ENCODE measurements at places on chromosomes 1 and 21.

DNA sequence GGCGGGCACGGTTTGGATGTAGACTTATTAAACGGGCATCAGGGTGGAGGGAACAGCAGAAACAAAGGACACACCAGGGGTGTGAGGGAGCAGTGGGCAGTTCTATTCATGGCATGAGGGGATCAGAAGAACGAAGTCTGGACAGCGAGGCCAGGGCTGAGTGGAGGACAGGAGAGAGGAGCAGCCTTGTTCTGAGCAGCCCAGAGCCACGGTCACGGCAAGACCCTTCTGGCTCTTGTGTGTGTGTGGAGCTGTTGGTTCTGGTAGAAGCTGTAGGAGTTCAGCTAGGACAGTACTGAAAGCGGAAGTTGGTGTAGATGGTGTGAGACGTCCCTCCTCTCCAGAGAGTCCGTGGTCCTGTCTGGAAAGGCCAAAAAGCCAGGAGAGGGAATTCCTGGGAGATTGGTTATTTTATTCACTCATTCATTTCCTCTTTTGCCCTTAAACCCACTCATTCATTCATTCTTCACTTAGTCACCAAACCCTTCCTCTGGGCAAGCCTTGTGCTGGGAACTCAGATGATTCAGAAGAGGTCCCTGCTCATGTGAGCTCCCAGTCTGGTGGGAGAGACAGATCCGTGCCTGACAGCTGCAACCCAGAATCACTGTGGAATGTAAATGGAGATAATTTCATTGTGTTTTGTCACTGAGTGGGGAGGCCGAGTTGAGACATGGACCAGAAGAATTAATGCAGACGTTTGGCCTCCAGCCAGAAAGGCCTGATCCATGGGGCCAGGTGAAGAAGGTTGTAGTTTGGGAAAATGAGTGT lies 4.1 kb upstream of the ACOT11 start:
- DNase-seq, result no peak

DNA sequence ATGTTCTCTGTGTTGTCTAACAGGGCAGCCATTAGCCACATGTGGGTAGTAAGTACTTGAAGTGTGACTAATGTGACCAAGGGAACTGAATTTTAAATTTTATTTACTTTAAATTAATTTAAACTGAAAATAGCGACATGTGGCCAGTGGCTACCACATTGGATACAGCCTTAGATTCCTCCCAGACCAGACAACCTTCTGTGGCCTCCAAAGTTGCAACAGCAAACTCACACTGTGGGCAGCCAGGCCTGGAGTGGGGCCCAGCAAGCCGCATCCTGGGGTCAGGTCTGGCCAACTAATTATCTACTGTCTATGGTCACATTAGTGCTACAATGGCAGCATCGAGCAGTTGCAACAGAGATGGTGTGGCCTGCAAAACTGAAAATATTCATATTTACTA lies 11.7 kb downstream of the EIF2D start:
- DNase-seq, result no peak

- DNase-seq, result no peak
Observed at GRCh38 chr1:18580047-18580446, 50.6 kb upstream of the PAX7 start.

DNA sequence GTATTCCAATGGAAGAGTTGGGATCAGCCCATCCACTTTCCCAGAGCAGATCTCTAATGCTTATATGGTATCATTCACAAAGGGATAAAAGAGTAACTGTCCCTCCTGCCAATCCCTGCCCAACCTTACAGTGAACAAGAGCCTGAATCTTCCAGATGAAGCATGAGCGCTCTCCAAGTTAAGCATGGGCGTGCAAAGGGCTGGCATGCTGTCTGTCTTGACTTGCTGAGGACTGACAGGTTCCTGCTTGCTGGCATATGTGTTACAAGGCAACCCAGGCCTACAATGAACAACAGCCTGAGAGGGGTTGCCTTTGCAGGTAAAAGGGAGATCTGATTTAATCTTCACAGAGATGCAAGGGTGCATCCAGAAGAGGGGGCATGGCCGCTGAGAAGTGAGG lies 155.6 kb upstream of the SOD1 start:
- no peak for DNase-seq

- no peak for DNase-seq
Observed at GRCh38 chr1:17739050-17739449, 16.1 kb upstream of the ACTL8 start.

GRCh38 chr21:27804515-27804914 lies 837.6 kb upstream of the ADAMTS5 start:
- no peak for DNase-seq

DNA sequence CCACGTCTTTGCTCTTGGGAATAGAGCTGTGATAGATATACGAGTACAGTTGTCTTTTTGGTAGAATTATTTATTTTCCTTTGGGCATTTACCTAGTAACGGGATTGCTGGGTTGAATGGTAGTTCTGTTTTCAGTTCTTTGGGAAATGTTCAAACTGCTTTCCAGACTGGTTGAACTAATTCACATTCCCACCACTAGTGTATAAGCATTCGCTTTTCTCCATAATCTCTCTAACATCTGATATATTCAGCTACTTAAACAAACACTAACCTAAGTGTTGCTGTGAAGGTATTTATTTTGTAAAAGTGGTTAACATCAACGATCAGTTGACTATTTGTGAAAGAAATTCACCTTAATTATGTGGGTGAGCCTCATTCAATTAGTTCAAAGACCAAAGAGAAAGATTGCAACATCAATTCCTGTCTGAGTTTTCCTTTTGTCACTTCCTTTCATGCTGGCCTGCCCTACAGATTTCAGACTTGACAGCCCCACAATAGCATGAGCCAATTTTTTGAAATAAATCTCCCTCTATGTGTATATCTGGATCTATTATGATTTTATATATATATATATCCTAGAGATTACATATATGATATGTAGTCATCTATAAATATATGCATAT lies 26.7 kb upstream of the DUSP10 start:
- no peak for DNase-seq

DNA sequence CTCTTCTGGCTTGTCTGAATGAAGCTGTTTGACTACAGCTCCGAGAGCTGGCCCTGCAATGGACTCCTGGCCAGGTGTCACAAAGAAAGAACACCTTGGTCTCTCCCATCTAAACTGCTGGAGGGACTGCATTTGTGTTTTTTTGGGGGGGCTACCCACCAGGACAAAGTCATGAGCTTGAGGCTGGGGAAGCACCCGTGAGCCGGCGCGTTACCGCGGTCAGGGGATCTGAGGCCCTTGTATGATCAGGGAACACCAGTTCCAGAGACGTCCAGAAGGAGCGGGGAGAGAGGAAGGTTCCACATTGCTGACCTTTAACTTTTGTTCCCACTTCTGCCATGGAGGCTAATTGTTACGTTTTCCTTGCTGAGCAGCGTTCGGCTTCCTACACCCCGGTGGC lies 84.5 kb upstream of the C1orf174 start:
- no peak for DNase-seq

GRCh38 chr1:3292868-3293562 lies 161.4 kb upstream of the ARHGEF16 start:
- no peak for DNase-seq

GRCh38 chr1:233718057-233718456 lies 104.2 kb downstream of the KCNK1 start:
- no peak for DNase-seq

GRCh38 chr1:198316546-198317100 lies 159.8 kb downstream of the NEK7 start:
- no peak for DNase-seq

DNA sequence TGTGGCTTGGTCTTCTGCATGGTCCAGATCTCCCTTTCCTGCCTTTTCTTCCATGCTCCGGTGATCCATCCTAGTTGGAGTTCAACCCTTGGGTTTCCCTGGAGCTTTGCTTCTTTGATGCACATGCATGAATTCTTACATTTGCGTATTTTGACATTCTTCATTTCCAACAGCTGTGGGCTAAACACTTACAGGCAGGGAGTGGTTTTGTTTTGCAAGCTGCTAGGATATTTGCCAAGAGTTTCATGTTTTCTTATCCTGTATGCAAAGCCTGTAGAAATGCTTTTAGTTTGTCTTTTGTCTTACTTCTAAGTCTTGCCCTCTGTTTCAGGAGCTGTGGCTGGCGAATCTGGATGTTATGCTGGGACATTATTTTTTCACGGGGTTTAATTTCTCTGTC lies 90.3 kb upstream of the PAXBP1 start:
- no peak for DNase-seq

GRCh38 chr1:66399888-66400529 lies 133.9 kb upstream of the SGIP1 start:
- DNase-seq, result no peak

GRCh38 chr1:58888833-58889232 lies 105.0 kb upstream of the JUN start:
- no peak for DNase-seq

DNA sequence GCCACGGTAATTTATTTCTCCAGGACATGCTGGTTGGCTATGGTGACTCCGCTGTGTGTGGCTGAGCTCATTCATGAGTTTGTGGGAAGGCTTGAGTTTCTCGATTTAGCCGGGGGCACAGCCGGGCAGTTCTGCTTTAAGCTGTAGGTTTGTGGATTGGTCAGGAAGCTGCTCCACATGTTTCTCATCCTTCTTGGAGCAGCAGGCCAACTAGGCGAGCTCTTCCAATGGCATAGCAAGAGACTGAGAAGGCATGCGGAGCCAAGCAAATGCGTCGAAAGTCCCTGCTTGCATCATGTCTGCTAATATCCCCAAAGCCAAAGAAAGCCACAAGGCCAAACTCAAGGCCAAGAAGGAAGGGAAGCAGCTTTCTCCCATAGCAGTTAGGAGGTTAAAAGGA lies 71.6 kb upstream of the GREM2 start:
- DNase-seq, result no peak

DNA sequence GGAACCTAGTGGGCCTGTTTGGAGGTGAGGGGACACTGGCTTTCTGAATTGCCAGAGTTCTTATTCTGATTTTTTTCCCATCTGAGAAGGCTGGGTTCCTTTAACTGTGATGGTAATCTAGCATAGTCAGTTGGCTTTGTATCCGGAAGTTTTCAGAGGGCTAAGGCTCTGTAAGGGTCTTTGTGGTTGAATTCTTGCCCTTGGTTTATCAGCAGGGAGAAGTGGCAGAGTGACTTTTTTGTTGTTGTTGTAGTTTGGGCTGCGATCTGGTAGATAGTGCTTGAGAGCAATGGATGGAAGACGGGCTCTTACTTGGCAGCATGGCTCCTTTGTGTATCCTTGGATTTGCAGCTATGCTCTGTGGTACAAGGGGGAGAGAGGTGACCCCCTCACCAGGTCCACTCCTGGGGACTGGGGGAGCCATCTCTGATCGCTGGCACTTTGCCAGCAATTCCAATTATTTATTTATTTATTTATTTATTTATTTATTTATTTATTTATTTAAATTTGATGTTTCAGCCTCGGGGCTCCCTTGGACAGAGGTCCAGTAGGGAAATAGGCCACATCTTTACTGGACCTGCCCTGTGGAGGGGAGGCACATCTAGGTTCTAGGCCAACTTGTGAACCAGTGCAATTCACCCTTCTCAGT lies 18.5 kb downstream of the TCP10L start:
- DNase-seq, result no peak

DNA sequence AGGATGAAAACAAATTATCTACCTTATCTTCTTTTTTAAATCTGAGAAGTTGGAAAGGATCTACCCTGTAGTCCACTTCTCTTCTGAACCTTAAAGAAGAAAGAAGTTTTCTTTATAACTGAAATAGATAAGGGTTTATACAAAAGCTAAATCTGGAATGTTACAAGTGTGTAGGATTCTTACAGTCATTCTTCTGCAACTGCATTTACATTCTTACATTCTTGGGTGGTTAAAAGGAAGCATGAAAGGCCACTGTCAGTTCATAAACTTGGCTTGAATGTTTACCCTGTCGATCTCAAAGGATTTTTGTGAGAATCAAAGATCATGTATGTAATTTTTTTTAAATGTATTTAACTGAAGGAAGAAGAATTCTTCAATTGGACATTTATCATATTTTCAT lies 142.1 kb upstream of the BRINP3 start:
- no peak for DNase-seq

DNA sequence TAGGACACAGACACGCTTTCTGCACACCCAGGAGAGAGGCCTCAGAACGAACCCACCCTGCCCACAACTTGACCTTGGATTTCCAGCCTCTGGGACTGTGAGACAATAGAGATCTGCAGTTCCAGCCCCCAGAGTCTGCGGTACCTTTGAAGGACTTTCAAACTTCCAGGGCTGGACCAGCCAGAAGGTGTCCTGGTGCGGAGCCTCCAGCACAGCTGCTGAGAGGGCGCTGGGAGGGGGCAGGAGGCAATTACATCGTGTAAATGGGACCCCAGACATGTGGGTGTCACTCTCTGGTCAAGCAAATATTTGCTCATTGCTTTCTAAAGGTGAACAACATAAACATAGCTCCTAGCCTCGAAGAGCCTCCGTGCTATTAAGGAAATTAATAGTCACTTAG lies 58.7 kb upstream of the ACTRT2 start:
- no peak for DNase-seq

GRCh38 chr1:204994086-204994862 lies 48.7 kb upstream of the CNTN2 start:
- DNase-seq, result peak; percentile 14

DNA sequence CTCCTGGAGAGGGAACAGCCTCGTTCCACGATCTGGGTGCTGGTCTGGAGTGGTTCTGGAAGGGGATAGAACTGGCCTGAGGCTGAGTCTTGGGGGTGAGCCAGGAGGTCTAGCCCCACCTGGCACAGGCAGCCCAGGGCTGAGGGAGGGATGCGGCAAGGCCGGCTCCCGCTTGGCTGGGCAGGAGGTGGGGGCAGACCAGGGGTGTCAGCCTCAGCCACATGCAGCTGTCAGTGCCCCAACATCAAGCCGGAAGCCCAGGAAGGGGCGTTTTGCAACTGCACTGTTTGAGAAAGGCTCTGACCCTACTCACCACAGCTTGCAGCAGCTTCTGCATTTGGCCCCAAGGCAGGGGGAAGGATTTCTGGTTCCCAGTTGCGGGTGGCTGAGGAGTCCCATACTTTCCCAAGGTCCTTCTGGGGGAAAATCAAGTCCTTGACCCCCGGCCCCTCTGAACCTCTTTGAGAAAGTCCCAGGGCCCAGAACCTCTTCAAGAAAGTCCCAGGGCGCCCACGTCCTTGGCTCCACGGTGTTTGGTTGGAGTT lies 2.0 kb downstream of the EFHD2 start:
- DNase-seq, result no peak

DNA sequence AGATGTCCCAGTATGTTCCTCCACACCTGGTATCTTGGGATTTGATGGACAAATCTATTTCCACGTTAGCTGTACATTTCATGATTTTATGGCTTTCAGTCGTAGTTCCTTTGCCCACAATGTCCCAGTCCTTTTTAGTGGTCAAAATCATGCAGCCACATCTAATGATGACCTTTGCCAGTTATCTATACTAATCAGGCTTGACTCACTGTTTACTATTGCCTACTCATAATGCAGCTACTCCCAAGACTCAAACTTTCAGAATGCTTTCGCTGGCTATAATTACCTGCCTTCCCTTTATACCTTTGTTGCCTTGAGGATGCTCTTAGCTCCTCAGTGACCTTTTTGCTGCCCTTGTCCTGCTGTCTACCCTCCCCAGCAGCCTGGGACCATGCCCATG lies 6.4 kb downstream of the NOS1AP start:
- DNase-seq, result no peak

GRCh38 chr1:196910215-196910614 lies 22.4 kb downstream of the CFHR4 start:
- DNase-seq, result peak; percentile 17

- DNase-seq, result no peak
Observed at GRCh38 chr1:241839369-241839979, 8.5 kb upstream of the EXO1 start.

Measured in NCI-H345 (cell line).